ENCODE measurements at places on chromosomes 5 and 9.

DNA sequence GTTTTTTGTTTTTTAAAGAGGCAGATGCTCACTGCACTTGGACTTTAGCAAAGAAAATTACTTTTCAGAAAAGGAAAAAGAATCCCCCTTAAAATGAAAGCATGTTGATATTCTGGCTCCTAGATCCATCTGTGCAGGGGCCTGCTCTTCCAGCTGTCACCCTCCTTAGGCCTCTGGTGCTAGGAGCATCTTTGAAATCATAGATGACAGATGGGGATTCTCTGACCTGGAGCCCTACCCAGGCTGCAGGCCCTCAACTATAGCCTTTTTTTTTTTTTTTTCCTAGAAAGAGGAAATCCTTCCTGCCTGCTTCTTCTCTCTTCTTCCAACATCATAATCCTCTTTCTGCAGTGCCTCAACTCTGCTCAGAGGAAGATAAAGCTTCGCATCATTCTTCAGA is 16.3 kb upstream of the DCP2 start:
- DNase-seq = no peak

DNA sequence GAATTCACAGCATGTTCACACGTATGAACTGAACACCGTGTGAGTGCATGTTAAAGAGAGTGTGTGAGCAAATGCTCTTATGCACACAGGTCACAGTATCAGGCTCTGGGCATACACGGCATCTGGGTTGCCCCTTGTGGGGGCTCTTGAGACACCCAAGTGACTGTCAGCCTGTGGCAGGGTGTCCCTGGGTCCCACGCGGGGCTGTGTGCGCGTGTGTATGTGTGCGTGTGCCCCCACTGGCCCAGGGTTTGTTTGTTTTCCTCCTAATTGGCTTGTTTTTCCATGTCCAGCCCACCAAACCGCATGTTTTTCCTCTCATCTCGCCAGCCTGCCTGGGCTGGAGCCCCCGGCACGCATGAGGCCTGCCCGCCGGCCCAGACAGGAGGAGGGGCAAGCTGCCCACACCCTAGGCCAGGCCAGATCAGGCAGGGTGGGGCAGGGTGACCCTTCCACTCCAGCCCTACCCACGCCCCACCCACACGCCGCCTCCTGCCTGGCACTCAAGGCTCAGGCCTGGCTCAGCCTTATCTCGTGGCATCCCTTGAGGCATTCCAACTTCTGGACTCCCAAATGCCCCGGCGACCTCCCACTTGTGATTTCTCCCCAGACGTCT is 28.8 kb downstream of the CNTFR start:
- DNase-seq = no peak

DNA sequence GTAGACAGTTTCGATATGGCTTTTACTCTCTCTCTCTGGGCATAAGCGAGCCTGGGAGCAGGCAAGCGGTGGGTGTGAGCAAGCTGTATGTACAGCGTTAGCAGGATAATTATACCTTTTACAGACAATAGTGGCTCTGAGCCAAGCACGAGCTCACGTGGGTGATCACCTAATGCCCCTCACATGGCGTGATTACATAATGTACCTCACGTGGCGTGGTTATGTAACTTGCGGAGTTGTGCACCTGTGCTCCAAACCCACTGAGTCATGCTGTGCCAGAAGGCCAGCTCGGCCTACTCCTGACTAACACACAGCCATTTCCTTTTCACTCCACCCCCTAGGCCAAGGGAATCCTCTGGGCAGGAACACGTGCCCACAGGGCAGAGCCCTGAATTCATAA is 797.2 kb downstream of the EFNA5 start:
- no peak for DNase-seq

DNA sequence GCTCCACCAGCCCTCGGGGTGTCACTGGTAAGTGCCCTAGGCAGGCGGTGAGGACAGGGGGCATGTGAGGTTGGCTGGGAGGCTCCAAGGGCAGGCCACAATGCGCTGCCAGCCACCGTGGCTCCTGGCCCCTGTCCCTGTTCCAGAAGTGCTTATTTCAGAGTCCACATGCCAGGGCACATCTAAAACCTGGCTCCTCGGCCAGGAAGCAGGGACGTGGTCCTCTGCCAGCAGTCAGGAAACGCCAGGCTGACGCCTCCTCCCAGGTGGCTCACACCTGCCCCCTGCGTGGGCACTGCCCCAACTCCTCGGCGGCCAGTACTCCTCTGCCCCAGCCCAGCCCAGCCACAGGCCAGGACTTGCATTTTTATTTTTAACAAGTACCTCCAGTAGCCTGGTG is 68.5 kb downstream of the SECISBP2 start:
- no peak for DNase-seq

GRCh38 chr5:115064380-115064779 is 105.3 kb downstream of the TRIM36 start:
- DNase-seq = no peak

DNA sequence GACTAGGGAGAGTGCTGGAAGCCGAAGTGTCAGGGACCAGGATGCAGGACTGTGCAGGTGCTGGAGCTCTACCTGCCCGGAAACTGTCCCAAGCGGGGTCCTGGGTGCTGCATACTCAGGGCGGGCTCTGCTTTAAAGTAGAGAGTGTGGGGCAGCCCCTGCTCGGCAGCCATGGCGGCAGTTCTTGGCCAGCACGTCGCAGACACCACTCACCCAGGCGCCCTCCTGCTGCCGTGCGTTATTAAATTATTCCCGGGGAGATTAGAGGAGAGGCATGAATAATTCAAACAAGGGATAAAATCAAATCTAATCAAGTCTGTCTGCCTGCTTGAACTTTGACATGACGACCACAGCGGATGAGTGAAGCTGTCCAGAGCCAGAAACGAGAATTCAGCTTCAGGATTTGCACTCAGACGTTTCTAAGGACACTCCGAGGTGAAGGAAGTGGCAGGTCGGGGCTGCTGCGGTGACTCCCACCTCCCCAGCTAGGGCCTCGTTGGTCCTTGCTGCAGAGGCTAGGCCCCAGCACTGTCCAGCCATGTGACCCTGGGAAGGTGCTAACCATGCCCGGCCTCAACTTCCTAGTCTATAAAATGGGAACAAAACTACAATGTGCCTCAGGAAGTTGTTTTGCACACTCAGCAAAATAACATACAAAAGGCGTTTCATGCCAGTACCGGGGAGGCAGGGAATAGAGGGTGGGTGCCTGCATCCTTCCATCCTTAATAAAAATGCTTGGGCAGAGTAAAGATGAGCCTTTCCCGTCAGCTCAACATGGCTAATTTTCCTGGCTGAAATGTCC is 91.3 kb upstream of the ADAMTS2 start:
- no peak for DNase-seq

- no peak for DNase-seq
These were observed 323.9 kb downstream of the TMEM161B start for GRCh38 chr5:87944553-87945285.

DNA sequence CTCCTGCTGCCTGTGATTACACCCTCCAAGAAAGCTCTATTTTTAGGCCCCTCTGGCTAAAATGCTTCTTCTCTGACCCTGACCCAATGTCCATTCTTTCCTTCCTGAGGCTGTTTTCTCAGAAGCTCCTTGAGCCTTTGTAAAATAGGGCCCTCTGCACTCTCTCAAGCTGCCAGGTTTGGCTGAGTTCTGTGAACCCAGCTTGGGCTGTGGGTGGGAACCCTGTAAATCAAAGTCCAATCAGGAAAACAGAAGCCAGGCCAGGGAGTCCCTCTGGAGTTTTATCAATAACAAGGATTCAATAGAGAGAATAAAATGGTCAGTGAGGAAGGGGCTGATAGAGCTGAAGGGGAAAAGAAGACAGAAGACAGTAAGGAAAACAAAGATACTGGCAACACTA is 43.7 kb upstream of the ERCC6L2 start:
- no peak for DNase-seq

DNA sequence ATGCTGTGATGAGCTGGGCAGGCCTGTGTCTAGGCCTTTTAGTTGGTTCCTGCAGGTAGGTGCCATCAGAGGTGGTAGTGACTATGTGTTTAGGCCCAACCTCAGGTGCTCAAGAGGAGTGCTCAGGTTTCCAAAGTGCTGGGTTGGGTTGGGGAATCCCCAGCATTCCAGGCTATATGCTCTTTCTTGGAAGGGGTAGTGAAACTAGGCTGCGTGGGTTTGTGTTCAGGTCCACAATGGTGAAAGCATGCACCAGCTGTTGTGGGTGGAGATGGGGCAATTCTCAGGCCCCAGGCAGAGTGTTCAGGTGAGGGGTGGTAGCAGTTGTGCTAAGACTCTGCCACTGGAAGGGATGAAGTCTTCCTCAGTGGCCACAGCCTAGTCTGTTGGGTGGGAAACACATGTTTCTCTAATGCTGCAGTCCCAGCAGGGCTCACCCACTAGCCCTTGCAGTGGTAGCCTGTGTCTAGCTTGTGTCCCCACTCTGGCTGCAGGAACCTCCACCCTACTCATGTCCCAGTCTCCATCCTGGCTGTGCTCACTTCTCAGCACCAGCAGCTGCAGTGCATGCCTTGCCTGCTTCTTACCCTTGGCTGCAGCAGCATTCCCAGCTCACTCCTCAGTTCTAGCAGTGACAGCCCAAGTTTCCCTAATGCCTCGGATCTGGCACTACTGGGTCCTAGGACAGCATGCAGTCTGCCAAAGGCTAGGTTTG is 78.9 kb downstream of the FAM170A start:
- DNase-seq = no peak

DNA sequence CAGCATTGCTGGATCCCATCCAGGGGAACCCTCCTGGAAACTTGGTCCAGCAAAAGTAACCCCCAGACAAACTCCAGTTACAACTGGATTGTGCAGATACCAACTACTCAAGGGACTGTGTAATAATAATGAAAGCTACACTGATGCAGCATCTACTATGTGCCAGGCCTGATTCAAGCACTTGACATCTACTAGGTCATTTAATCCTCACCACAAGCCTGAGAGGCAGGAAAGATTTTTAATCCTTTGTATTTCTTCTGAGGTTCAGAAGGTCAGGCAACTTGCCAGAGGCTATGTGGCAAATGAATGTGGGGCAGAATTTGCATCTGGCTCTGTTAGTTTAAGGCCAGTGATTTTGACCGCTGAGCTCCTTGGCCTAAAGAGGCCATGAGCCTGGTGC is 29.5 kb upstream of the FOXI1 start:
- no peak for DNase-seq

- DNase-seq = peak; percentile 89
These were observed 39.5 kb upstream of the GLRX start for GRCh38 chr5:95861864-95862561.

- no peak for DNase-seq
These were observed 47.6 kb upstream of the SIL1 start for GRCh38 chr5:139245637-139246339.

DNA sequence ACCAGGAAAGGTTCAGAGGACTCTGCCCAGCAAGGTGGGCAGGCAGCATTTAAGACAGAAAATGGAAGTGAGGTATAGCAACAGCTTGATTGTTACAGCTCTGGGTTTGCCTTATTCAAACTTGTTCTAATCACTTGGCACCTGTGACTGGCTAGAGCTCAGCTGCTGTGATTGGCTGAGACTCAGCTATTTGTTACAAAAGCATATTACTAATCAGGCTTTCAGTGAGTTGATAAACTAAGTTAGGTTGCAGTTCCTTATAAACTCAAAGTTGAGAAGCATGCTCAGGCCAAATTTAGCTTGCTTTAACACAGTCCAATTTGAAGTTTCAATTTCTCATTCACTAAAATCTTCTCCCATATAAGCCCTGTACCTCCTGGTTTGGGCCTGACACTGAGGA is 56.3 kb downstream of the GDA start:
- no peak for DNase-seq

DNA sequence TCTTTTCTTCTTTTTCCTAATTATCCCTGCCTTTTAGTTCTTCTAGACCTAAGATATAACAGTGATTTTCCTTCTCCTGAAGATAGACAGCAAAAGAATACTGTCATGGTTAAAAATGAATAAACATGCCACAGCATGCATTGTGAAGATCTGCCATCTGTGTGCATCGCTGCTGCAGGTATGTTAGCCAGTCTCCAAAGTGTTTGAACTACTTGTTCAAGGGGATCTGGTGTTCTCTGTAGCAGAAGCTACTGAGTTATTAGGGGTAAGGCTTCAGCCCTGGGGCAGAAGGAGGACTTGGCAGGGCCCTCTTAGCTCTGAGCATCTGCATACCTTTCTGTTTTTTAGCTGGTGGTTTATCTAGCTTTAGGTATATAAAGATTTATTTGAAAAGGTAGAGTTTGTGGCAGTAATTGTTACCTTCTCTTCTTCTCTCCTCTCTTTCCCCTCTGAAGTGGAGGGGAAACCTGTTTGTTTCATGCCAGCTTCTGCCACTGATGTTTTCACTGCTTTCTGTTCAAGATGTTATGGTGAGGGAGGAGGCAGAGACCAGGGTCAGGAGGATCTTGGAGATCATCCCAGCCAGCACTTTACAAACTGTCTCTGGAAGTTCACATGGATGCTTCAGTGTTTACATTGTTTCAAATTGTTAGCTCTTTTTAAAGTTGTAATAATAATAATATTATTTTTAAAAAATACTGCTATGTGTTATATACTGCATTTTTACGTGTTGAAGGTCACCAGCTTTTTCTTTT is 25.2 kb downstream of the GALNT10 start:
- peak; percentile 48 for DNase-seq

- DNase-seq = no peak
These were observed 5.5 kb upstream of the ZNF354B start for GRCh38 chr5:178854284-178854683.
